ENCODE measurements at places on chromosomes 12 and 14.

DNA sequence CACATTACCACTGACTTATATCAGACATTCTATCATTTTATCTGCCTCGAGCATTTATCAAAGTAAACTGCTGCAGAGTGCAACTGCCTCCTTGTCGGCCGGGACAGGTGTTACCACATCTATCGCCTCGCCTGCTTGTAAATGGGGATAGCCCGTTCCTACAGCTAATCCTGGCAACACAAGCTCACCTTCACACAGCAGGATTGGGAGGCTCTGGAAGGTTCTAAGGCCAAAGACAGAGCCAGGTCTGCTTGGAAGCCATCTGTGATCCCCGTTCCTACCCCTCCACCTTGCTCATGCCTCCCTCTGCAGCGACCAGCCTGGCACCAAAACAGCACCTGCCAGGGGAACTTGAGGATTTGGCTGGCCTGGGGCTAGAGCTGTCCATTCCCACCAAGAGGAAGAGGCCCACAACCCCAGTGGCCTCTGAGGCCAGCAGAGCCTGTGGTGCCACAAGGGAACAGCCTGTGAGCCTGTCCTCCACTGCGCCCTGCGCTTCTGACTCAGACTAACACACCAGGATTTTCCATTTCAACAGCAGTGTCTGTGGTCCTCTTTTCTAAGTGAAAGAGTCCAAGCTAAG, 114.8 kb upstream of the DIO3 start:
- DNase-seq, result no peak

- DNase-seq, result no peak
These were observed 127.4 kb downstream of the PIWIL1 start for GRCh38 chr12:130465046-130465445.

DNA sequence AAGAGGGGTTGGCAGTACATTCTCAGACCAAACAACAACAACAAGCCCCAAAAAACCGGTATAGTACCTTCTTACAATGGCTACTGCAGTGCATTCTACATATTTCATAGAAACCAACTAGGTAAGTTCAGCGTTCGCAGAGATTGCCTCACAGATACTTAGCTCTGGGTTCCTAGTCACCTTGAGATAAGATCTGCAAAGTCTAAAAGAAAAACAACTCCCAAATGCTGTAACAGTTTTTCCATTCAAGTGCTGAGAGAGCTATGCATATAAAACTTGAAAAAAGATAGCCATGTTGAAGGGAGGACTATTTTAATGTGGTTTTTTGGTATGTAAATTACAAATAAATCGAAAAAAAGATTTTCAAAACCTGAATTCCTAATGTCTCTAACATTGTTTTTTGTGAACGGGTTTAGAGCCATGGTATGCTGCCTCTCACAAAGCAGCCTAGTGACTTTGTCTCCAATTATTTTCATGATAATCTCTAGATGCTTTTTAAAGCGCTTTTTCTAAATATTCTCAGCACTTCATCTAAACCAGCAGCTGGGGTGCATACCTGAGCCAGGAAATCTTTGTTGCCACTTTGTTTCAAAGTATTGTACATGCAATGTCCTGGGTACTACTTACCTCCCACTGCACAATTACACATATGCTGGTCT, 56.6 kb upstream of the CRACR2A start:
- DNase-seq, result no peak

DNA sequence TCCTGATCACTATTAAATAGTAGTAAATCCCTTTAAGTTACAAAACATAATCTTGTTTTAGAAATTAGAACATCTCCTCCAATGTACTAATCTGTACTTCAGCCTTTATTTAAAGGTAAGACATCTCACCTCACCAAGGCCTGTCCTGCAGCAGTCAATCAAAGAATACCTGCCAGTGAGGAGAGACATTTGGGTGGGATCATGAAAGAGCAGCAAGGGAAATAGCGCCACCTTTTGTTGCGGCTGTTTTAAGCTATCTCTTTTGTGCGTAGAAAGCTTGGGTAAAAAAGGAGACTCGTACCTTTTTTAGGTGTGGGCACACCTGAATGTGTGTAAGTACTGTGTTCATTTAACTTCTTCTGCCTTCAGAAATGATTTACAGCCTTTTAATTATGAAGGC, 117.8 kb upstream of the TMTC1 start:
- DNase-seq, result no peak

DNA sequence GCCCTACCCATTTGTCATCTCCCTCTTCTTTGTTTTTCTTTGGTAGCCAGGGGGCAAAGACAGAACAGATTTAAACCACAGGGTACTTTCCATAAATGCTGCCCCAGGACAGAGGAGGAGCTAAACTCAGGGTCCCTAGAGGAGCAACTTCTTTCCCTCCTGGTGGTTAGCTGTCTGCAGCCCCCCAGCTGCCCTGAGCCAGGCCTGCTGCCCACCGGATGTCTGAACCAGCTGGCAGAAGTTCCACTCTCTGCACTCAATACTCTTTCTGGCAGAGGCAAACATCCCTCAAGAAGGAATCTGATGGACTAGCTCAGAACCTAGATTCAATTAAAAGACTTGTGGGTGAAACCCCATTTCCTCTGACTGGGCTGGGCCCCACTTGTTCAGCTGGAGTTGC, 10.7 kb downstream of the VDR start:
- DNase-seq, result no peak

DNA sequence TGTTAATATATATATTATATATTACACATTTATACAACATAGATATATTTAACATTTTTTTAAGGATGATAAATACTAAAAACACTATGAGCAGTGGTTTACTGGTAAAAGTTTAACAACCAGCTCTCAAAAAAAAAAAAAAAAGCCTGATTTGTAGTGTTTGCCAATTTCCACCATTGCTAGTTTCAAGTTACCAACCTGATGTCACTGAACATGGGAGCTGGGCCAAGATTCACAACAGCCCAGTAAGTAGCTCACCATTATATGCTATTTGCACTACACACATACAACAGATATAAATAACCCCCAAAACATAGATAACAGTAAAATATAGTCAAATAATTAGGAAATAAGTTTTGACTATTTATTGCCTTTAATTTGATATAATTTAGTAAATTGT, 28.9 kb upstream of the TMX1 start:
- DNase-seq, result no peak

GRCh38 chr14:64191756-64192155, 102.4 kb downstream of the ESR2 start:
- DNase-seq, result no peak

DNA sequence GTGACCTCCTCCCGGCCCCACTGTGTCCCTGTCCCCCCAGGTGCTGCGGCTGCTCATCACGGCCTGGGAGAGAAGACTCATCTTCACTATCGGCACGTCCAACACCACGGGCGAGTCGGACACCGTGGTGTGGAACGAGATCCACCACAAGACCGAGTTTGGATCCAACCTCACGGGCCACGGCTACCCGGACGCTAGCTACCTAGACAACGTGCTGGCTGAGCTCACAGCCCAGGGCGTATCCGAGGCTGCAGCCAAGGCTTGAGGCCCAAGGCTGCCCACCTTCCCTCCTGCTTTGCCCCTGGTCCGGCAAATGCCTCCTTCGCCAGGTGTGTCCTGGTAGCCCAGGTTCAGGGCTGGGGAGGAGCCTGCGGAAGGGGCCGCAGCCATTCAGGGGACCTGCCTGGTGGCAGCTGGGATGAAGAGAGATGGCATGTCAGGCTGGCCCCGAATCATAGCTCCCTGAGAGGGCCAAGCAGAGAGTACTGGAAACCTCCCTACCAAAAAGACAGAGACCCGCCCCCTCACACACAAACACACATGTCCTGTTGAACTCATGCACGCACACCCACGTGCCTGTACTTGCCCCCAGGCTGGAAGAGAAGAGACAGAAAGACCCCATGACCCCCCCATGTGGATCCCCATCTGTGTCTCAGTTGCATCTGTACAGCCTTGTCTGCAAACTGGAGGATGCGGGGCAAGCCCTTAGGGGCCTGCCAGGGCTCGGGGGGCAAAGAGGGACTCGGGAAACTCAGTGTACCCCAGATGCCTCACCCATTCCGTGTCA, 38.7 kb downstream of the RASAL1 start:
- DNase-seq, result no peak

- DNase-seq, result peak; percentile 71
These were observed 16.7 kb upstream of the CD163L1 start for GRCh38 chr12:7460375-7461259.

GRCh38 chr12:116901612-116902011, 9.1 kb upstream of the FBXW8 start:
- no peak for DNase-seq

DNA sequence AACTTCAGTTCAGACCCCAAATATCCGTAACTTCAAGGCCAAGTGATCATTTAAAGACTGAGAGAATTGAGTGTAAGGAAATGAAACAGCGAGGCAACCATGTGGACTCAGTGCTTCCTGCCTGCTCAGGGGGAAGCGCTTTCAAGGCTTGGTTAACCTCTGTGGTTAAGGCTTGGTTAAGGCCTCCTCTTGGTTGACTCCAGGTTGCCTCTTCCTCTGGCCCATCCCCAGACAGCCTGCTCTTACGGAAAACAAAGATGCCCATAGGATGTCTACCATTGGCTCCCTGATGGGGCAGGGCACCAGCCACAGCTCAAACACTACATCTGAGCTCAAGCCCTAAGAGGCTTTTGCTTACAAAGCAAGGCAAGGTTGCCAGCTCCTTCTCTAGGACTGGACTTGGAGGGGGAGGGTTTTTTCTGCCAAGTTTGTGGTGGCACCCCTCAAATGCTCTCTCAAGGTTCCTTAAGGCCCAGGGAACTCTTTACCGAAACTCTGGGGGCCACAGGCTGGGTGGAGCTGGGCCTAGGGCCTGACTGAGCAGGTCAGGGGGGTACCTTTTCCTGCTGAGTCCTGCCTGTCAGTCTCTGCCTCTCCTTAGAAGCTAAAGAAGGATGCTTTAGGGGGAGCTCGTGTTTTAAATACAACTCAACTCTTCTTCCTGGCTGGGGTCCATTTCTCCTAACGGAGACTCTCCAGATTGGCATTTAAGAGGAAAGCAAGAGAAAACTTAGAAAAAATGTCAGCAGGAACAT, 13.7 kb downstream of the COL2A1 start:
- peak; percentile 73 for DNase-seq

GRCh38 chr12:39588348-39588747, 31.3 kb downstream of the ABCD2 start:
- DNase-seq, result no peak

GRCh38 chr12:51199366-51199945, 18.4 kb downstream of the POU6F1 start:
- no peak for DNase-seq

- DNase-seq, result no peak
These were observed 20.2 kb downstream of the ATP2A2 start for GRCh38 chr12:110301065-110301806.

DNA sequence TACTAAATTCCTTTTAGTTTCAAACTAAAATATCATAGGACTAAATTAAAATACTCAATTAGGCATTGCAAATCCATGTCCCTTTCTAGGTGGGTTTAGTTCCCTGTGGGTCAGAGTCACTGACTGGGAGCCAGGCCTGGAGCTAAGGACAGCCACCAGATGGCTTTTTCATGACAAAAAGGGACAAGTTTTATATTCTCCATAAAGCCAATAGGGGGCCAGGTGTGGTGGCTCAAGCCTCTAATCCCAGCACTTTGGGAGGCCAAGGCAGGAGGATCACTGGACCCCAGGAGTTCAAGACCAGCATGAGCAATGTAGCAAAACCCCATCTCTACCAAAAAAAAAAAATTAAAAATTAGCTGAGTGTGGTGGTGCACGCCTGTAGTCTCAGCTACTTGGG, 35.4 kb upstream of the EIF5 start:
- DNase-seq, result no peak

GRCh38 chr12:45655186-45655585, 74.3 kb upstream of the ARID2 start:
- peak; percentile 65 for DNase-seq

GRCh38 chr12:30970559-30971197, 44.1 kb downstream of the TSPAN11 start:
- no peak for DNase-seq

- DNase-seq, result no peak
These were observed 5.7 kb downstream of the SLC8B1 start for GRCh38 chr12:113329022-113329790.

DNA sequence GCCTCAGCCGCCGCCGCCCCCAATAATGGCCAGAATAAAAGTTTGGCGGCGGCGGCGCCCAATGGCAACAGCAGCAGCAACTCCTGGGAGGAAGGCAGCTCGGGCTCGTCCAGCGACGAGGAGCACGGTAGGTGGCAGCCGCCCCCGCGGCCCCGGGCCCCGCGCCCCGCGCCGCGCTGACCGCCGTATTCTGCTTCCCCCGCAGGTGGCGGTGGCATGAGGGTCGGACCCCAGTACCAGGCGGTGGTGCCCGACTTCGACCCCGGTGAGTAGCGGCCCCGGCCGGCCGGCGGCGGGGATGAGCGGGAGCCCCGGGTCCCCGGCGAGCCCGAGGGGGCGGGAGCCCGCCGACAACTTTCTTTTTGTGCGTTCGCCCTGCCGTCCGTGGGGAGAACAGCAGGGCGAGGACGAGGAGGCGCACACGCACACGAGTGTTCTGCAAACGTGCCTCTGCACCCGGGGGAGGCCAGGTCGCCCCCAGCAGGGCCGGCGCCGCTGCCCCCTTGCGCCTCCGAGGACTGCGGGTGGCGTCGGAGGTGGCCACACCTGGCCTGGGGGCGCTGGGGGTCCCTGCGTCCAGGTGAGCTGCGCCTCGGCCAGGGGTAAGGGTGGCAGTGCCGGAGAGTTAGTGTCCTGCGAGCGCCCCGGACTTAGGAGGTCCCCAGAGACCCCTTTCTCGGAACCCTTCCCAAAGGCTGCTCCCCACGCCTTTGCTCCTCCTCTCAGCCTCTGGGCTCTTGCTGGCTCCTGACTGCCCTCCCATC, 794 bp downstream of the RCOR1 start:
- DNase-seq, result peak; percentile 75

GRCh38 chr14:98909251-98909944, 362.6 kb downstream of the BCL11B start:
- no peak for DNase-seq

DNA sequence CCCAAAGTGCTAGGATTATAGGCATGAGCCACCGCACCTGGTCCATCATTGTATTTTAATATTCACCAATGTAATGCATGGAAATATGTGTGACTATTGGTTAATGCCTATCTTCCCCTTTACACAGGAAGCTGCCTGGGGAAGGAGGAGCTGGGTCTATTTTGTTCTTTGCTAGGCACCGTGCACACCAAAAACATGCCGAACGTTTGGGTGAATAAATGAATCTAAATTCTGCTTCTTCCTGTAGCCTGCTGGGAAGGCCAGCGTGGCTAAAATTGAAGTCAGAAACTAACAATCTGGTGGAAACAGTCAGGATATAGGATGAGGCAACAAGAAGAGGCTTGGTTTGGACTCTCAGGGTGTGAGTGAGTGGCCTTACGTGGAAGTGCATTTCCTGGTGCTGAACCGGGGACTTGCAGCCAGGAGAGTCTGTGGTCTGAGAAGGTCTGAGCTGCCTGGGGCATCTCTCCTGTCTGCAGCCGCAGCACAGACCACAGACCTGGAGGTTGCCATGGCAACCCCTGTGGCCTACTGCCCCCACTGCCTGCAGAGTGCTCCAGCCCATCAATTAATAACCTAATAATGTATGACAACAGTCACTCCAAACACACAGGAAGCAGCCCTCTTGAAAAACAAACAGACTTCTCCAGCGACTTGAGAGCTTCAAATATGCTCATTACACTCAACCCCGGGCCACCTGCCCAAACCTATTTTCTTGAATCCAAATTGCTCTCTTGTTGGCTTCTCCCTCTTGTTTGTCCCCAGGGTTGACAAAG, 5.5 kb upstream of the GPR68 start:
- peak; percentile 55 for DNase-seq

Measured in activated CD4-positive, alpha-beta T cell treated with anti-CD3 and anti-CD28 coated beads for 36 hours (primary cell).